ENCODE measurements at places on chromosomes 16 and 17.

GRCh38 chr16:28555561-28555960 is 1.8 kb downstream of the SGF29 start:
- no peak for DNase-seq

- no peak for DNase-seq
These were observed 1.2 kb downstream of the DDX5 start for GRCh38 chr17:64504769-64505339.

- no peak for DNase-seq
These were observed 22.0 kb upstream of the ALDH3A1 start for GRCh38 chr17:19769946-19770652.

DNA sequence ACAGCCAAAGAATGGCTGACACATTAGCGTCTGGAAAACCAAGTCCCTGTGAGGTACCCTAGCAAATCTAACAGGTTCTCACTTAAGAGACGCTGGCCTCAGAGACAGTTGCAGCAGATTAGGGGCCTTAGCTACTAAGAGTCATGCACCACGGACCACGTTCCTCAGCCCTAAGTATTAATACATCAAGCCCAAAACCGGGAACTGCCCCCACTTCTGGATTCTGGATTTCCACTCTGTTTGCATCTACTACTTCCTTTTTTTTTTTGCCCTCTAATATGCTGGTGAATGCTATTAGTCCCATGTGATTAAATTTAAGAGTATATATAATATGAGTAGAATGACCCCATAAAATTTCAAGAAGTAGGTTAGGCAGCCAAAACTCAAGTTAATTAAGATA is 775 bp upstream of the TERB1 start:
- no peak for DNase-seq

- no peak for DNase-seq
These were observed 175.3 kb upstream of the CDH13 start for GRCh38 chr16:82451449-82451848.

DNA sequence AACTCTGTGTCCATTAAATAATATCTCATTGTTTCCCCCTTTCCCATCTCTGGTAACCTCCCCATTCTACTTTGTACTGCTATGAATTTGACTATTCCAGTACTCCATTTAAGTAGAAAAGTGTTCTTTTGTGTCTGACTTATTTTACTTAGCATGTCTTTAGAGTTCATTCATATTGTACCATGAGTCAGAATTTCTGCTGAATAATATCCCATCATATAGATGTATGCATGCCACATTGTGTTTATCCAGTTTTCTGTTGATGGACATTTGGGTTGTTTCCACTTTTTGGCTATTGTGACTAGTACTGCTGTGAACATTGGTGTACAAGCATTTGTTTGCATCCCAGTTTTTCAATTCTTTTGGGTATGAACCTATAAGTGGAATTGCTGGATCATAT is 6.0 kb downstream of the PPM1D start:
- no peak for DNase-seq

DNA sequence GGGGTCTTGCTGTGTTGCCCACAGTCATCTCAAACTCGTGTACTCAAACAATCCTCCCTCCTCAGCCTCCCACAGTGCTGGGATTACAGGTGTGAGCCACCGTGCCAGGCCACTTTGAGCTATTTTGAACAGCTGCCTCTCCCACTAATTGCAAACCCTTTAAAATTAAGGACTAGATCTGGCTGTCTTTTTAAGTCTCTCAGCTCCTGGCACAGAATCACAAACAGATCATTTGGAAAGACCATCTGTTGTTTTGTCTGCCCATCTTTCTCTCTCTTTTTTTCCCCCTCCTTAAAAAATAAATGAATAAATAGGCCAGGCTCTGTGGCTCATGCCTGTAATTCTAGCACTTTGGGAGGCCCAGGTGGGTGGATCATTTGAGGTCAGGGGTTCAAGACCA is 10.9 kb upstream of the STAT3 start:
- DNase-seq, result no peak

DNA sequence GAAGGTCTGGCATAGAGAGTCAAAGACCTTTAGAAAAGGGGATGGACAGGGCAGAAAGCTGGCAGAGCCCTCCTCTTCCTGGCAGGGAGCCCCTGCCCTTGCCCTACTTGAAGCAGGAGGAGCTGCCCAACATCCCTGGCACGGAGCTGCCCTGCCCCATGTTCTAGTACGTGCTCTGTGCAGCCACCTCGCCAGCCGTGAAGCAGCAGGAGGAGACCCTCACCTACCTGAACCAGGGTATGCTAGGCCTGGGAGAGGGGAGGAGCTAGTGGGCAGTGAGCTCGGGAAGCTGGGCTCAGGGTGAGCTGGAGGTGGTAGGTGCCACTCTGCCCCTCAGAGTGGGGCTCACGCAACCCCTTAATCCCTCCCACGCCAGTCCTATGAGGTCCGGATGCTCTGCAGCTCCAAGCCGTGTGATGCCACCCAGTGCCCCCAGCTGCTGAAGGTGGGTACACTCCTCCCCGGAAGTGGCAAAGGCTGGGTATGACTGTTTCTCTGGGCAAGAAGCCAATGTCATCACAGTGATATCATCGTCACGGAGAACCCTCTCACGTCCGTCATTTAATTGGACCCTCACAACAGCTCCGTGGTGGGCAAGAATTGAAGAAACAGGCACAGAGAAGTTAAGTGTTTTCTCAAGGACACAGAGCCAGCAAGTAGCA is 12.7 kb upstream of the STAC2 start:
- peak; percentile 31 for DNase-seq

DNA sequence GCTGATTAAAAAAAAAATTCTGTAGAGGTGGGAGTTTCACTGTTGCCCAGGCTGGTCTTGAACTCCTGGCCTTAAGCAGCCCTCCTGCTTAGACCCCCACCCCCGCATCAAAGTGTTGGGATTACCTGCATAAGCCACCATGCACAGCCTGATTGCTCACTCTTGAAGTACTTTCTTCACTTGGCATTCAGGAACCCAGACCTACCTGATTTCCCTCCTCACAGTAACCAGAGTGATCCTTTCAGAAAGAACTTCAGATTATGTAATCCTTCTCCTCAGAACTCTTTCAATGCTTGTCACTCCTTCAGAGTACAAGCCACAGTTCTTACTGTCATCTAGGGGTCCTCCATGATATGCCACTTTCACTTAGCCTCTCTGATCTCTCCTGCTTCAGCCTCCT is 1.4 kb downstream of the EFCAB13 start:
- no peak for DNase-seq

GRCh38 chr16:89422527-89422904 is 67.8 kb downstream of the ANKRD11 start:
- DNase-seq, result no peak

- DNase-seq, result no peak
These were observed 2.7 kb downstream of the MAFG start for GRCh38 chr17:81924557-81925532.

GRCh38 chr16:11078812-11079459 is 134.6 kb downstream of the CLEC16A start:
- DNase-seq, result no peak

DNA sequence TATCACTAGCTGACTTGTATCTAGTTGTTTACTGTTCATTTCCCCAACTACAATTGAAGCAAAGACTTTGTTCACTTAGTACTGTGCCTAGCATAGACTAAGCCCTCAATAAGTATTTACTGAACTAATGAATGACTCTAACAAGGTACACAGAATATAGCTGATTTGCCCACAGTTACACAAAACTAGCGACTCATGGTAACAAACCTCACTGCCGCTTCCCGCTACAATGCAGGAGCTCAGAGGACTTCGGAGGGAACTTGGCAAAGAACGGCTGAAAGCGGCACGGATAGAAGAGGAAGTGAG is 524 bp downstream of the EFTUD2 start:
- no peak for DNase-seq

- DNase-seq, result no peak
These were observed 25.1 kb upstream of the ADGRG1 start for GRCh38 chr16:57603115-57604024.

DNA sequence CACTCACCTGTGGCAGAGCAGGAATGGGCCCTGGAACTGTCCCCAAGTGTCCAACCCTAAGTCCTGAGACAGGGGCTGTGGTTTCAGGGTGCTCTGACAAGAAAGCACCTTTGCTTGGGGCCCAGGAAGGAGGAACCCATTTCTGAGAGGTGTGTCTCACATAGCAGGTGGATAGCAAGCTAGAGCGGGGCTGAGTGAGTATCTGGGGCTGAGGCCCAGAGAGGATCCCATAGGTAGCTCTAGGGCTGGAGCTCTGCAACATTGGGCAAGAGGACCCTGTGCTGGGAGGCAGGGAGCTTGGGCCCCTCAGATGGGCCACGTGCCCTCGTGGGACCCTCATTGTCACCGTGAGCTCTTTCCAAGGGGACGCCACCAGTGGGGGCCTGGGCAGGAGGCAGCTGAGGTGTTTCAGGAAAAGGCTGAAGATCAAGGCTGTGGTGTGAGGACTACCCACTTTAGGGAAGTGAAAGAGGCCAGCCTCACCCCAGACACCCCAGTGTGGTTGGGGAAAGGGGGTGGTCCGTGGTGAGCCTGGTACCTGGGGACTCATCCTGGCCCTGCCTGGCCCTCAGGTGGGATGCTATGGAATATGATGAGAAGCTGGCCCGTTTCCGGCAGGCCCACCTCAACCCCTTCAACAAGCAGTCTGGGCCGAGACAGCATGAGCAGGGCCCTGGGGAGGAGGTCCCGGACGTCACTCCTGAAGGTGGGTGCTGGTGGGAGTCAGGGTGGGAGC is 5.3 kb downstream of the DEF8 start:
- DNase-seq, result no peak

GRCh38 chr17:51144266-51145022 is 8.9 kb upstream of the NME1 start:
- no peak for DNase-seq
